ENCODE measurements at places on chromosomes 5 and 9. TPM values are rescaled to one million over a fixed set of nuclear protein-coding genes. Genes with fewer than 3 reads are reported as not detected.

DNA sequence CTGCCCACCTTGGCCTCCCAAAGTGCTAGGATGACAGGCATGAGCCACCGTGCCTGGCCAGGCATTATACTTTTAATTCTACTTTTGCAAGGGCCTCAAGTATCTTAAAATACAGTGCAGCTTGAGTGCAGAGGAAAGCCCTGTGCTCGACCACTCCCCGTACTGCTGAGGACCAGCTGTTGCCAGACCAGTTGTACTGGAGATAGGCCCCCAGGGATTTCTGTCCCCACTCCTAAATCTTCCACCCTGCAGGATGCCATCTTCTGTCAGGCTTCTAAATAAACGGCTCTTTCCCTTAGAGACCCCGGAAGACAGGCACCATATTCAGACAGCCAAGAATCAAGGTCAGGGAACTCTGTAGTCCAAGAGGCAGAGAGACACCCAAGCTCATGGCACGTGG lies 16.6 kb upstream of the PSMD5 start:
- no peak overlapping the region for H3K4me3 ChIP-seq
- no peaks in the 10 kb centered on the region for H3K27me3 ChIP-seq
- no peak for DNase-seq
- no peak overlapping the region for H3K27ac ChIP-seq
- H3K36me3 ChIP-seq, result peaks cover 67% of the 10 kb centered on the region

DNA sequence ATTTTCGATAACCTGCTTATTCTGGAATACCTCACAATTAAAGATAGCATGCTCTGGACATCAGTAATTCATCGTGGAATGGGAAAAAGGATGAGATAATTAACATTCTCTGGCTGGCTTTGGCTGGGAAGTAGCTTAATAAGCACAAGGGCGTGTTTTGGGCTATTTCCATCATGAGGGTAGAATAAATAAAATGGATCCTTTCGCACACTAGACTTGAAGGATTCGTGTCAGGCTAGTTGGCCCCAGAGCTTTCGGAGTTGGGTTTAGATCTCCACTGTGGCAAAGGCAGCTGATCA lies 151.2 kb upstream of the ADRA1B start:
- no peak for DNase-seq
- H3K27ac ChIP-seq, result no peak overlapping the region
- peaks cover 9% of the 10 kb centered on the region for H3K4me1 ChIP-seq
- no peaks in the 10 kb centered on the region for H3K36me3 ChIP-seq

DNA sequence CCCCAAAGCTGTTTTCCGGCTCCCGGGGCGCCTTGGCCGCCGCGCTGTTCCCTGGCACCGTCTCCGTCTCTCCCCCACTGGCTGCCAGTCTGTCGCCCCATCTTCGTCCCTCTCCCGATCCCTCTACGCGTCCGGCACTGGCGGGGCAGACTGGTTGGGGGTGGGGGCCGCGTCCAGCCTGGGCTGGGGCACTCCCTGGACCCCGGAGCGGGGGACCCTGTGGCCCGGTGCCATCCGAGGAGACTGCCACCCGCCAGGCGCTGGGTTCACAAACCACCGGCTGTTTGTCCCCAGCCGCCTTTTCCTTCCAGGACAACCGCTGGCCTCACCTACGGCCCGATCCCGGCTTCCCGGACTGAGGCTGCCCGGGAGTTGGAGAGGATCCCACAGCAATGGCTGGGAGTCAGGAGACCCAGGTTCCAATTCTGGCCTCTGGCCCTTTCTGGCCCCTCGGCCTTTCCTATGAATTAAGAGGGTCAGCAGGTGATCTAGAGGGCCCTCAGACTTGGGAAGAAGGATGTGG lies 1.0 kb upstream of the FIBCD1 start:
- H3K4me3 ChIP-seq, result no peak overlapping the region
- peaks cover 44% of the 10 kb centered on the region for H3K27me3 ChIP-seq
- no peak for DNase-seq
- no peak overlapping the region for H3K27ac ChIP-seq

GRCh38 chr9:124849801-124850200 lies 3.5 kb upstream of the WDR38 start:
- no peak overlapping the region for H3K27ac ChIP-seq
- DNase-seq, result no peak
- H3K4me1 ChIP-seq, result peaks cover 5% of the 10 kb centered on the region
- H3K27me3 ChIP-seq, result peaks cover 16% of the 10 kb centered on the region

DNA sequence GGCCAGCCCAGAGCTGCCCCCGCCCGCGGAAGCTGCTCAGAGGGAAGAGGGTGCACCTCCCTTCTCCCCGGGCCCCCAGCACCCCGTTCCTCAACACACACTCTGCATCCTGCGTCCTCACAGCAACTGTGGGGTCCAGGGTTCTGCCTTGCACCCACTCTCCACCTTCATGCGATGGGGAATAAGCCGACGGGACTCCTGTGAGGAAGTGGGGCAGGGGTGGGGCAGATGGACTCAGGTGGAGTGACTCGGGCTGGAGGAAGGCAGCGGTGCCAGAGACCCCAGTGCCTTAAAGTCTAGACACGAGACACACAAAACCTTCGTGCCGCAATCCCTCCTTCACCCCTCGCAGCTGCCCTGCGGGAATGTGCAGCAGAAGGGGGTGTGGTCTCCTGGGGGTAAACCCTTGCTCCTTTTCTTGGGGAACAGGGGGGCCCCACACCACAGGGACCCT lies 8.6 kb downstream of the BRD3 start:
- peaks cover 10% of the 10 kb centered on the region for H3K4me1 ChIP-seq
- no peaks in the 10 kb centered on the region for H3K27me3 ChIP-seq
- no peak overlapping the region for H3K27ac ChIP-seq
- DNase-seq, result no peak
- H3K4me3 ChIP-seq, result no peak overlapping the region

DNA sequence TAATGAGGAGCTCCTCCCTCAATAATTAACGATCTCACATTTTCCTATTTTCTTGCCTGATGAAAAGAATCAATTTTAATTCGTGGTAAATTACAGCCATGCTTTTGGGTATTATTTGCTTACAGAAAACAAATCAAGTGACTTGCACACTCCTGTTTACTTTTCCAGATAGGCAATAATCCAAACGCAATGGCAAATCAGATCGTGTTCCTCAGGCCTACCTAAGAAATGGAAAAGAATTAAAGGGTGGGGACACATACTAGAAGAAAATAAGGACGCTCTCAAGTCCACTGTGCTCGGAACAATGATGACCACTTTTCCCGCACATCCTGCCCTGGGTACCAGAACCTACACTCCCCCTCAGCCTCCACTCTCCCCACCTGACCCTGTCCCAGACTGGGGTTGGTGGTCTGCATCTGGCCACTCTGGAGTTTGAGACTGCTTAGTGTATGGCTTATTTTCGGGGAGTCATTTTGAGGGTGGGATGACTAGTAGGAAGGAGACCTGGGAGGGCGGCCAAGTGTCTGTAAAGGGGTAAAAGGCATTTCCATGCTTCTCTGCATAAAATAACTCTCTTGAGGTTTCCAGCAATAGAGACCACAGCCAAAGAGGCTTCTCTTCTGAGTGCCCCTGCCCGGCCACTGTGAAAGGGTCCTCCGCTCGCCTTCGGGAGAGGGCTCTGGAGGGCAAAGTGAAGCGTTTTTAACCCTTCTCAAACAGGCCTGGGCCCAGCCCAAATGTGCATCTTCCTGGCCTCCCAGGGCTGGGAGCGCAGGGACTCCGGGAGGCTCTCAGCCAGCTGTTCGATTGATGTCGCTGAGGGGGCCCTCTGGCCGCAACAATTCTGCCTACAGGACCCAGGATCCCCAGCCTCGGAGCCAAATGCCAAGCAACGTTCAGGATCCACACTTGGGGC lies 4.5 kb upstream of the OTP start:
- H3K27ac ChIP-seq, result peak overlapping the region; percentile 21
- DNase-seq, result no peak
- H3K36me3 ChIP-seq, result peaks cover 5% of the 10 kb centered on the region
- H3K4me1 ChIP-seq, result peaks cover 12% of the 10 kb centered on the region

Gene FRRS1L
- not detected for total RNA-seq

Gene OR1Q1
- total RNA-seq, result not detected

Gene RAB3C
- not detected for total RNA-seq

DNA sequence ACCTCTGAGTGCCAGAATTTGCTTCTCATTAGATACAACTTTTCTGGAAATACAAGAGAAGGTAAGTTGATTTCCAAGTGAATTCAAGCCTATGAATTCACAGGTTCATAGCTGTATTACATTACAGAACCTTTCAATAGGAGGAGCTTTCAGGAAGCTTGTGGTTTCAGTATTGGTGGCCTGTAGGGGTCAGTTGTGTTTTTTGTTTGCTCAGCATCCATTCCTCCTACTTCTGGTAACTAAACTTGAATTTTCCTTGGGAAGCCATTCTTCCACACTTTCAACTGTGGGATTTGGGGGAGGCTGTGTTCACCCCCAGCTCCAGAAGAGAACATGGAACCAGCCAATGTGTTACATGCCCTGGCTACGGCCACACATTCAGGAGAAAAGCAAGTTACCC lies 5.6 kb upstream of the CYSTM1 start:
- no peak overlapping the region for H3K27ac ChIP-seq
- DNase-seq, result no peak
- no peaks in the 10 kb centered on the region for H3K36me3 ChIP-seq

DNA sequence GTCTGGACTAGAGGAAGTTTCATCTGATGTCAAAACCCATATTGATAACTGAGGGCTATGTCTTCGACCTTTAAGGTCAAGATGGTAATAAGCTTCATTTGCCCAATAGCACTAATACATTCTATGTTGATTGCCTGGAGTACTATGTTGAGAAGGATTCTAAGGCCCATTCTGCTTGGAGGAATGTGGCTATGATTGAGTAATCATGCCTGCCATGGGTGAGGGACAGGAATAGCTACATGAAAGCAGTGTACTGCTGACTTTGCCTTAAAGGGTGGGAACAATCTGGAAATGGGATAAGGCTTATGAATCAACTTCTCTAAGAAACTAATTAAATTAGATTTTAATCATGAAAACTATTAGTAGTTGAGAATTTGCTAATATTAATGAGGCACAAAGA lies 13.6 kb downstream of the NNT start:
- no peak for DNase-seq
- H3K36me3 ChIP-seq, result peaks cover 41% of the 10 kb centered on the region
- no peaks in the 10 kb centered on the region for H3K27me3 ChIP-seq
- no peak overlapping the region for H3K27ac ChIP-seq
- H3K4me1 ChIP-seq, result no peaks in the 10 kb centered on the region
- H3K4me3 ChIP-seq, result no peak overlapping the region

GRCh38 chr9:95484225-95484624 lies 32.5 kb downstream of the PTCH1 start:
- H3K4me1 ChIP-seq, result peaks cover 5% of the 10 kb centered on the region
- no peak overlapping the region for H3K4me3 ChIP-seq
- no peak overlapping the region for H3K27ac ChIP-seq
- DNase-seq, result no peak
- peaks cover 31% of the 10 kb centered on the region for H3K27me3 ChIP-seq

DNA sequence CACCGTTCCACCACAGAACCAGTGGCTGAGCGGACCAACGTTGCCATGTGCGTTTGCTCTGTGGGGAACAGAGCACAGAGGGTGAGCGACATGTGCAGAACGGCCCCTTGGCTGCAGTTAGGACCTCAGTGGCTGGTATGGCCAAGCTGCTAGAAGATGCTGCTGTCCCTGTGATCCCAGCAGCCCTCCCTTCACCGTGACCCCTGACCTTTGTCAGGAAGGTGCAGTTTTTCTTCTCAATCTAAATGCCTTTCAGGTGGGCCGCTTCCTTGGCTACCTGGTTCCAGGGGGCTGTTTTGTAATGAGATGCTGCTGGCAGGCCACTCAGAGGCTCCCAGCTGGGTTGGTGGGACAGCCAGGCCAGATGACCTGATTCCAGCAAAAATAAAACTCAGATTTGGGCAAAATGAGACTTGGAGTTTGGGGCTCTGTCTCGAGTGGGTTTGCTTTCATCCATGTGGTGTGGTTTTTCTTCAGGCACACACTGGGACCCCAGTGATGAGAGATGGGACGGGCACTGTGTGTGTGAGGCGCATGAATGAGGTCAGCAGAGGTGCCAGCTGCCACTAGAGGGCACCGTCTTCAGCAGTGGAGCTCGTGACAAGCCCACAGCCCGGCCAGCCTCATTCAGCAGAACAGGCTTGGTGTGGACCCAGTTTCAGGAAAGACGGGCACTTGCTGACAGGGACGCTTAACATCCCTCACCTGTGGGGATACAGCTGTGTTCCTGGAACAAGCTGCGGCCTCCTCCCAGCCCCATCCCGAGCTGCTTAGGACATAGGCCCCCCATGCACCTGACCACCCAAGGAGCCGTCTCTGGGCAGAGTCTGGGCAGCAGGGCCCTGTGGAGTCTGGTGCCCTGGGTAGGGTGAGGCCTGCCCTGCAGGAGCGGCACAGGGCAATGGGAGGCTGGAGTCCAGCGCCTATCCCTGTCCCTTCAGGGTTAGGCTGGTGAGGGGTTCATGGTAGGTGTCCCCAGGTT lies 4.1 kb downstream of the MRPS2 start:
- peaks cover 6% of the 10 kb centered on the region for H3K27me3 ChIP-seq
- H3K4me1 ChIP-seq, result peaks cover 6% of the 10 kb centered on the region
- H3K27ac ChIP-seq, result no peak overlapping the region
- peak; percentile 86 for DNase-seq
- peaks cover 28% of the 10 kb centered on the region for H3K36me3 ChIP-seq

- no peak overlapping the region for H3K27ac ChIP-seq
- peaks cover 7% of the 10 kb centered on the region for H3K27me3 ChIP-seq
- H3K4me3 ChIP-seq, result no peak overlapping the region
- no peaks in the 10 kb centered on the region for H3K36me3 ChIP-seq
These were observed 7.6 kb downstream of the GRIN1 start for GRCh38 chr9:137146527-137146918.

GRCh38 chr9:116250891-116251290 lies 97.3 kb downstream of the PAPPA start:
- H3K4me1 ChIP-seq, result no peaks in the 10 kb centered on the region
- H3K27ac ChIP-seq, result no peak overlapping the region
- H3K4me3 ChIP-seq, result no peak overlapping the region
- H3K36me3 ChIP-seq, result no peaks in the 10 kb centered on the region

Gene NR4A3
- total RNA-seq, result 51.1 TPM

DNA sequence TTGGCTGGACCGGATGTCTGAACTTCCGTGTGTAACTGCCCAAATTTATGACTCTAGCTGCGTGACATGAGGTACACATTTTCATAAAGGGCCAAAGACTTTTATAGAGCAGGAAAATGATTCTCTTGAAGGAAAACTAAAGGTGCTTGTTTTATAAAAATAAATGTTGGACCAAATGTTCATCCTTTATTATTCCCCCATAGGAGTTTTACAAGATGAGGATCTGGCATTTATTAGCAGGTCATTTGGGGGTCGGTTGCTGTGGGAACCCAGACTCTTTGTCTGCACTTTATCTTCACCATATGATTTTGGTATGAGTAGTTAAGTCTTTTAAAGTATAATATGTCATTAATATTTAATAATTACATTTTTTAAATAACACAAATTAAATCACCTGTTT lies 571.2 kb downstream of the EFNA5 start:
- no peaks in the 10 kb centered on the region for H3K27me3 ChIP-seq
- no peak overlapping the region for H3K4me3 ChIP-seq
- no peaks in the 10 kb centered on the region for H3K4me1 ChIP-seq
- H3K36me3 ChIP-seq, result no peaks in the 10 kb centered on the region
- no peak overlapping the region for H3K27ac ChIP-seq
- DNase-seq, result no peak

DNA sequence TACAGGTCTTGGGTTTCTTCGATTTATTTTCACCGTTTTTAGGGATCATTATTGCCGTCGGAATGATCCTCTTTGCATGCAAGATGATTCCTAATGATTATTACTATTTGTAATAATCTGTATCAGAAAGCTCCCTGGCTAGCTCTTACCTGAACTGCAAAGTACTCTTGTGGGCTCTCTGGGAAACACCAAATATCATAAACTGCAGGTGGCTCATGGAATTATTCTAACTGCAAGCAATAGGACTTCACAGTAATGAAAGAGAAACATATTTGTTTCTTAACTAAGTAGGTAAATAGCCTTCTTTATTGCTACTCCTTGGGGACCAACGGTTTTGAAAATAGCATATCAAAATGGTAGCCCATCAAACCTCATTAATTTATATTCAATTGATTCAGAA lies 219.4 kb downstream of the NFIB start:
- H3K27me3 ChIP-seq, result no peaks in the 10 kb centered on the region
- no peaks in the 10 kb centered on the region for H3K36me3 ChIP-seq
- H3K27ac ChIP-seq, result no peak overlapping the region

Gene OXCT1
- 92.6 TPM for total RNA-seq

Gene MSMP
- 0.88 TPM for total RNA-seq
